ENCODE measurements at places on chromosomes 11 and 22. TPM values are rescaled to one million over a fixed set of nuclear protein-coding genes. Genes with fewer than 3 reads are reported as not detected.

Gene RAB38
- total RNA-seq: 0.42 TPM

Gene RTN4RL2
- not detected for total RNA-seq

Gene SPI1
- not detected for total RNA-seq

Gene VSIG10L2
- total RNA-seq: not detected

DNA sequence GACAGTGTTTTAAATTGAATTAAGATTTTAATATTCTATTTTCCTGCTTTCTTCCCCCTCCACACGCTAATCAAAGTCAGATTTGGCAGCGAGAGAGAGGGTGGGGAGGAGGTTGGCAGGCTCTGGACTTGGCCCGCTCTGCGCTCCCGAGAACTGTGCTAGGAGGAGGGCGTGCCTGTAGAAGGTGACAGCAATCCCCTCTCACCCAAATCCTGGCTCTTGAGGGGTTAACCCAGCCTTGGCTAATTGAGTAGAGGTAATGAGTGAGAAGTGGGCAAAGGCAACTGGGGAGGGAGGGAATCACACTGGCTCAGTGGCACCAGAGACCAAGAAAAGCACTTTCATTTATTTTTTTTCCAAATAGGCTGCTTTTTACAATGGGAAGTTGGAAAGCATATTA is 42.2 kb downstream of the BUD13 start:
- no peak overlapping the region for H3K27ac ChIP-seq
- no peaks in the 10 kb centered on the region for H3K36me3 ChIP-seq
- H3K27me3 ChIP-seq: peaks cover 34% of the 10 kb centered on the region
- DNase-seq: no peak
- H3K4me3 ChIP-seq: no peak overlapping the region
- H3K4me1 ChIP-seq: peaks cover 6% of the 10 kb centered on the region

DNA sequence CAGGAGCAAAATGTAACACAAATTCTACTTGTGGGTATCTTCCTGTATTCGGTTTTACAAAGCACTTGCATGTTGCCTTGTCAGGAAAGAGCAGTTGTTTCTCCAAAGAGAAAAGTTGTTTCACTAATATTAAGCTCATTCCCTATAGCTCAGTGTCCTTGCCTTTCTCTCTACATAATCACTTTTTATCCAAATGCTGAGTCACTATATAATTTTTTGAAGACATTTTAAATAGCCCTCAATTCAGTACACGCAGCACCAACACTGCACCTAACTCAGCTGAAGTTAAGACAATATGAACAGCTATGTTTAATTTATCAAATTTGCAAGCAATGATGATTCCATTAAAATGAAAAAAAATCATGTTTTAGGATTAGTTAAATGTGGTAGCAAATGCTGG is 14.5 kb upstream of the MRTFA start:
- H3K36me3 ChIP-seq: no peaks in the 10 kb centered on the region
- peaks cover 1% of the 10 kb centered on the region for H3K27me3 ChIP-seq
- peak overlapping the region; percentile 99 for H3K27ac ChIP-seq
- peaks cover 47% of the 10 kb centered on the region for H3K4me1 ChIP-seq
- no peak for DNase-seq

GRCh38 chr11:14860511-14860910 is 31.5 kb downstream of the CYP2R1 start:
- no peak overlapping the region for H3K27ac ChIP-seq
- no peaks in the 10 kb centered on the region for H3K36me3 ChIP-seq
- peaks cover 2% of the 10 kb centered on the region for H3K27me3 ChIP-seq
- no peak overlapping the region for H3K4me3 ChIP-seq

GRCh38 chr11:42901084-42901483 is 410.7 kb upstream of the API5 start:
- H3K27me3 ChIP-seq: no peaks in the 10 kb centered on the region
- no peaks in the 10 kb centered on the region for H3K4me1 ChIP-seq
- H3K36me3 ChIP-seq: no peaks in the 10 kb centered on the region
- no peak overlapping the region for H3K27ac ChIP-seq

GRCh38 chr22:19776433-19777031 is 16.0 kb downstream of the TBX1 start:
- H3K27me3 ChIP-seq: peaks cover 3% of the 10 kb centered on the region
- no peak overlapping the region for H3K27ac ChIP-seq
- H3K4me3 ChIP-seq: no peak overlapping the region
- no peak for DNase-seq
- H3K36me3 ChIP-seq: no peaks in the 10 kb centered on the region

DNA sequence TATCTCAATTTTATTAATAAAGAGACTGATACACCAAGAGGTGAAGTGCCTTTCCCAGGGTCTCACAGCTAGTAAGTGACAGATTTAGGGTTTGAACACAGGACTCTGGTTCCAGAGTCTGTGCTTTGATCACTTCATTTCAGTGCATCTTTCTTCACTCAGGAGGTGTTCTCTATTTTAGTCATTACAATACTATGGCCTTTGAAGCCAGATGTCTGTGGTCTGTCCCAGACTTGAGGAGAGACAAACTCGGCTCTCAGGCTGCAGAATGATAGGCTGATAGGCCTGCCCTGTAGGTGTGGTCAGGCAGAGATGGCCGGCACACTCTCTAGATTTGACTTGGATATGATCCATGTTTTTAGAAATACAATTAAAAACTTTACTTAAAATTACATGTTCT is 478.5 kb upstream of the CCDC90B start:
- H3K4me3 ChIP-seq: no peak overlapping the region
- H3K27ac ChIP-seq: no peak overlapping the region
- peaks cover 1% of the 10 kb centered on the region for H3K27me3 ChIP-seq
- no peak for DNase-seq
- no peaks in the 10 kb centered on the region for H3K4me1 ChIP-seq

Measured in HFFc6 (cell line).